Lung (tissue), 17 donors: ENCODE measurements at places on chromosomes 6 and 20. TPM values are rescaled to one million over a fixed set of nuclear protein-coding genes. Genes with fewer than 3 reads are reported as not detected.

Gene FYN
- polyA plus RNA-seq = 27.3 TPM

Gene SIGLEC1
- 18.1 TPM for polyA plus RNA-seq

DNA sequence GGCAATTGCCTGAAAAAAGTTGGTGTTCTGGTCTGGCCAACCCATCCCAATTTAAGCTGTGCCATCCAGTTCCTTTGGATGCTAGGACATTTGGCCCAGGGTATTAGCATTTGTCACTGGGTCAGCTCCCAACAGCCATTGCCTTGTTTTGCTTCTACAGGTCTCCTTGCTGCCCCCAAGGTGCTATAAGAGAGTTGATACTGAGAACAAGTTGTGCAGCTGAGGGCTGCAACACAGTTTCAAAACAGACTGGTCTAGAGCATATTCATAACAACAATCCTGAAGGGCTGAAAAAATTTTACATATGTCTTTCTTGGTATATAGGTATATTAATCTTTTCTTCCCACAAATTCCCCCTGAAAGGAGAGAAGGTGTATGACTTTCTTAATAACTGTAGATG is 61.0 kb downstream of the LYRM4 start:
- no peak overlapping the region for H3K4me3 ChIP-seq
- DNase-seq = no peak
- H3K4me1 ChIP-seq = peaks cover 10% of the 10 kb centered on the region
- no peak overlapping the region for H3K27ac ChIP-seq
- H3K27me3 ChIP-seq = no peaks in the 10 kb centered on the region

DNA sequence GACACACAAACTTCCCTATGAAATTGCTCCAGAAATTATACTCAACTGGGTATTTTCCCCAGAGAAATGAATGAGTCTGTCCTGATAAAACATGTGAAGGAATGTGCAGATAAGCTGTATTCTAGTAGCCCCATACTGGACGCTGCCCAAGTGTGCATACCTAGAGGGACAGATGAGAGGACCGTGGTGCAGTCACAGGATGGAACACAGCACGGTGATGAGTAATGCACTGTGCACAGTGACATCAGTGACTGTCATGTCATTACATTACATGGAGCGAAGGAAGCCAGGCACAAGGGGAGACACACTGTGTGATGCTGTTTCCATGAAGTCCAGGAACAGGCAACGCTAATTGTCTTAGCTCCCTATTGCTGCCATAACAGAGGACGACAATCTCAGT is 155.5 kb downstream of the CDH4 start:
- DNase-seq = no peak
- no peaks in the 10 kb centered on the region for H3K27me3 ChIP-seq
- no peak overlapping the region for H3K4me3 ChIP-seq
- H3K4me1 ChIP-seq = no peaks in the 10 kb centered on the region

GRCh38 chr6:52984247-52984646 is 10.8 kb downstream of the GSTA4 start:
- H3K36me3 ChIP-seq = peaks cover 7% of the 10 kb centered on the region
- no peaks in the 10 kb centered on the region for H3K27me3 ChIP-seq

DNA sequence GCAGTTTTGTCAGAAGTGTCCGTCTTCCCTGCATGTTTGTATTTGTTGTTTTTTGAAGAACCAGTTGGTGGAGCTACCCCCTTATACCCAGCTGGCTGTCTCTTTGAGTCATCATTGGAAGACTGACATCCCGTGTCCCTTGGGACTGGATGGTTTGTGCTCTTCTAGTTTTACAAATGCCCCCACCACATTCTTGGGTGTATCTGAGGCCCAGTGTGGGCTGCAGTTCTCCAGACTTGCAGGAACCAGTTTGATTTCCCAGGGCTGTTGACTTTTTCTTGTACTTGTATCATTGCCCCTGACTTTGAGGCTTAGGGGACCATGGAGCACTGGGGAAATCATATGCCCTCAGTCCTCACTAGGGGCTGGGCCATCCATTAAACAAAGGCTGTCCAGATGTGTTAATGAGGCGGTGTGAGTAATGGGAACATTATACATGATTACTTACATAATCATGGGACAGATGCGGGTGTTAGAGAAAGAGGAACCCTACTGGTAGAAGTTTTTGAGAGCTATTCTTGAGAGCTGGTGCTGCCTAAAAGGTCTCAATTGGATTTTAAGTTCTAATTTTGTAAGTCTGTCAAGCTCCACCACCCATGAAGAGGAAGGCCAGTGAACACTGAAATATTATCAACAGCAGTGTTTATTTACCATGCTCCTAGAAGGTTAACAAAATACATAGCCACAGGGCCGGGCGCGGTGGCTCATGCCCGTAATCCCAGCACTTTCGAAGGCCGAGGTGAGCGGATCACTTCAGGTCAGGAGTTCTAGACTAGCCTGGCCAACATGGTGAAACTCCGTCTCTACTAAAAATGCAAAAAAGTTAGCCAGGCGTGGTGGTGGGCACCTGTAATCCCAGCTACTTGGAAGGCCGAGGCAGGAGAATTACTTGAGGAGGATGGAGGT is 8.5 kb downstream of the JARID2 start:
- H3K36me3 ChIP-seq = no peaks in the 10 kb centered on the region
- no peak overlapping the region for H3K27ac ChIP-seq
- no peaks in the 10 kb centered on the region for H3K27me3 ChIP-seq
- H3K4me1 ChIP-seq = peaks cover 13% of the 10 kb centered on the region

DNA sequence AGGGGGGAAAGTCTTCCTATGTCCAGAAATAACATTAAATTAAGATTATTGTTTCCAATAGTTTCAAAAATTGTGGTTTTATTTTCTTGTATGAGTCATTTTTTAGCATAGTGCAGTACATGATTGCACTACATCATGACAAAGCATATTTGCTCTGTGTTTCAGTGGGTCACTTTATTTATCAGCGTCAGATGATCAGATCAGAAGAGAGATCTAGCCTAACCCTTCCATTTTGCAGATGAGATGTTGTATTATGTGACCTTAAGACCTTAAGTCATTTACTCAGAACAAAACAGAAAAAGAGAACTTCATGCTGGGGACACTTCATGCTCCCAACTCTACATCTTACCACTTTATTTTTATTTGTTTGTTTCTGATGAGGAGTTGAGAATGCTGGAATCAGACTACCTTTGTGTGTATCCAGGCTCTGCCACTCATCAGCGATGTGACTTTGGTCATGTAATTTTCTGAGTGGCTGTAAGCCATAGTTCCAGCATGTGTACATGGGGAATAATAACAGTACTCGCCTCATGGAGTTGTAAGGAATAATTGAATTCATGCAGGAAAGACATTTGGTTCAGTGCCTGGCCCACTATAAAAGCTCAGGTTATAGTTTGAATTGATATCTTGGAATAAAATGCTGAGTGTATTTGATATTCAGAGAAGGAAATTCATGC is 13.5 kb downstream of the EYA4 start:
- no peaks in the 10 kb centered on the region for H3K27me3 ChIP-seq
- H3K27ac ChIP-seq = no peak overlapping the region
- H3K4me1 ChIP-seq = peaks cover 4% of the 10 kb centered on the region
- H3K4me3 ChIP-seq = no peak overlapping the region
- no peaks in the 10 kb centered on the region for H3K36me3 ChIP-seq

DNA sequence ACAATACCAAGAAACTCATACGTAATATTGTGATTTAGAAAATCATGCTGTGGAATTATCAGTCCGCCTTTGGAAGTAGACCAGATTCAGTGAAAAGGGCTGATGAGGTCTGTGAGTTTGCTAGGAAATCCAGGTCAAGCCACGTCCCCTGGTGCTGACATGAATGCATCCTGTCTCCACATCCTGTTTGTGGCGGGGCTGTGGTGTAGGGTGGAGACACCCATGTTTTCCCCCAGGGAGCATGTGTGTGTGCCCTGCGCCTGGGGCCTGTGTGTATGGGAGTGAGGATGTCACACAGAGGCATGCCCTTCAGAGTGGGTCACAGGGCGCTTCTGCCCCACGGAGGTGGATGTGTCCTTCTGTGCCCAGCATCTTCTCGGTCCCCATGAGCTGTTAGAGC is 109.1 kb downstream of the SASH1 start:
- H3K27ac ChIP-seq = peak overlapping the region; percentile 58
- no peaks in the 10 kb centered on the region for H3K27me3 ChIP-seq
- DNase-seq = no peak
- peaks cover 11% of the 10 kb centered on the region for H3K36me3 ChIP-seq
- no peak overlapping the region for H3K4me3 ChIP-seq

DNA sequence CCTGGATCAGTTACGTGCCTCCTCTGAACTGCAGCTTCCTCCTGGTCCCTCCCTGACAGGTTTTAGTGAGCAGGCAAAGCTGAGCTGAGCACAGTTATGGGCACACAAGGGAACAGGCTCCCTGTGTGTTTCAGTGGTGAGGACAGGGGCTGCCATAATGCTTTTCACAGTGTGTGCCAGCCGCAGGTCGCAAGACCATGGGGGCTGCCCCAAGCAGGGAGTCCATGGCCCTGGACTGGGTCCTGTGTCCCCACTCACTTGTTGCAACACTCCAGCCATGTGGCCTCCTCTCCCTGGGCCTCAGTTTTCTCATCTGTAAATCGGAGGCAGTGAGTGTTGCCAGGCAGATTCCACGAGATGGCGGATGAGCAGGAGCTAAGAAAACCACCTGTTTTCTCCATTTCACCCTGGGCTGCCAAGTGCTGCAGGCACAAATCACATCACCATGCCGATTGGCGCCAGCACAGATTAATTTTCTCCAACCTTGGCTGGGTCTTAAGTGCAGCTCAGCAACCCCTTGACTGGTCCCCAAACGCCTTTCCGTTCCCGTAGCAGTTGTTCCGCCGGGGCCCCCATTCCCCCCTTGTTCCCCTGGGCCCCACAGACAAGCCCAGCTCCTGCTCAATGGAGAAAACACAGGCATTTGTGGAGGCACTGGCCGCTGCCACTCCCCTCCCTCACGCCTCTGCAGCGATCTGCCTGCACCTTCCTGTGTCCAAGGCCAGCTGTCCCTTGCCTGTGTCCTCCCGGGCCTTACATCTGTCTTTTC is 57.1 kb upstream of the NNAT start:
- no peak overlapping the region for H3K4me3 ChIP-seq
- no peaks in the 10 kb centered on the region for H3K4me1 ChIP-seq
- no peaks in the 10 kb centered on the region for H3K27me3 ChIP-seq
- no peaks in the 10 kb centered on the region for H3K36me3 ChIP-seq
- no peak for DNase-seq

GRCh38 chr6:144844596-144844995 is 559.5 kb downstream of the UTRN start:
- H3K4me1 ChIP-seq = no peaks in the 10 kb centered on the region
- H3K4me3 ChIP-seq = no peak overlapping the region
- H3K27ac ChIP-seq = no peak overlapping the region
- no peak for DNase-seq
- H3K27me3 ChIP-seq = no peaks in the 10 kb centered on the region

DNA sequence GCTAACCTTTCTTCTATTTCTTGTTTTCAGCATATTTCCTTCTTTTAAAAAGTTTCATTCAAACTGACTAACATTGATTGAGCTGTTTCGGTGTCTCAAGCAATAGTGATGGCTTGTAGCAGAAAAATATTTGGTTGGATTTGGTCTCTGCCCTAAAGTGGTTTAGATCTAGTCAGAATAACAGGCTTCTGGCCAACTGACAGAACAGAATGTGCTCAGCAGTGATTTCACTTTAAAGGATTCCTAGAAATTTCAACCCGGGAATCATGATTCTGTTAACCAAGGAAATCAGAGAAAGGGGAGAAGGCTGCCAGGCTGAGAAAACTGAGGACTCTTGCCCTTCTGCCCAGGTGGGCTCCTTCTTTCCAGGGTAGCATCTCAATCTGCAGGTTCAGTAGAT is 16.6 kb upstream of the GSTA1 start:
- no peak overlapping the region for H3K4me3 ChIP-seq
- no peak for DNase-seq
- H3K36me3 ChIP-seq = no peaks in the 10 kb centered on the region
- no peaks in the 10 kb centered on the region for H3K4me1 ChIP-seq
- no peak overlapping the region for H3K27ac ChIP-seq

Gene CALHM6
- polyA plus RNA-seq = 9.2 TPM

GRCh38 chr20:62880147-62880934 is 18.7 kb upstream of the TCFL5 start:
- DNase-seq = no peak
- H3K4me3 ChIP-seq = no peak overlapping the region
- peaks cover 13% of the 10 kb centered on the region for H3K27me3 ChIP-seq

DNA sequence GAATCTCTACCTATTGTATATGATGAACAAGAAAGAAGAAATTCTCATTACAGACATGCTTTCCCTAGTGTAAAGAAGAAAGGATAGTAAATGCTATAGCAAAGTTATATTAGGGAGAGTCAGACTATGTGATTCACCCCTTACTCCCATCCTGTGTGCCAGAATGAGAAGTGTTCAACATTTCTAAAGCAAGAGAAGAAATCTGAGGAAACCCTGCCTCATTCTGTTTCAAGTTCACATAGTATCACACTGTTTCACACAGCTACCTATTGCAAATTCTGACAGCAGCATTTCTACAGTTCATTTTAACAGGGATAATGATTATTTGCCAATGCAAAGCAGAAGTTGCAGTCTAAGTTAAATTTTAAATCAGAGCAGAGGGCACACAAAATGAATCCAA is 267.2 kb upstream of the TCF21 start:
- H3K36me3 ChIP-seq = no peaks in the 10 kb centered on the region
- H3K4me1 ChIP-seq = peaks cover 5% of the 10 kb centered on the region
- H3K4me3 ChIP-seq = no peak overlapping the region
- no peak overlapping the region for H3K27ac ChIP-seq
- H3K27me3 ChIP-seq = no peaks in the 10 kb centered on the region
- no peak for DNase-seq

- H3K27ac ChIP-seq = no peak overlapping the region
- H3K4me1 ChIP-seq = no peaks in the 10 kb centered on the region
- no peaks in the 10 kb centered on the region for H3K27me3 ChIP-seq
- no peak overlapping the region for H3K4me3 ChIP-seq
- no peak for DNase-seq
These were observed 16.4 kb upstream of the BLOC1S5 start for GRCh38 chr6:8080362-8081151.

- H3K27ac ChIP-seq = no peak overlapping the region
- H3K27me3 ChIP-seq = no peaks in the 10 kb centered on the region
- no peaks in the 10 kb centered on the region for H3K4me1 ChIP-seq
These were observed 15.7 kb downstream of the AMD1 start for GRCh38 chr6:110890288-110890687.

- no peaks in the 10 kb centered on the region for H3K27me3 ChIP-seq
- H3K4me1 ChIP-seq = peaks cover 5% of the 10 kb centered on the region
- no peak overlapping the region for H3K27ac ChIP-seq
- peak; percentile 82 for DNase-seq
These were observed 2.1 kb upstream of the ERGIC3 start for GRCh38 chr20:35539756-35540212.

DNA sequence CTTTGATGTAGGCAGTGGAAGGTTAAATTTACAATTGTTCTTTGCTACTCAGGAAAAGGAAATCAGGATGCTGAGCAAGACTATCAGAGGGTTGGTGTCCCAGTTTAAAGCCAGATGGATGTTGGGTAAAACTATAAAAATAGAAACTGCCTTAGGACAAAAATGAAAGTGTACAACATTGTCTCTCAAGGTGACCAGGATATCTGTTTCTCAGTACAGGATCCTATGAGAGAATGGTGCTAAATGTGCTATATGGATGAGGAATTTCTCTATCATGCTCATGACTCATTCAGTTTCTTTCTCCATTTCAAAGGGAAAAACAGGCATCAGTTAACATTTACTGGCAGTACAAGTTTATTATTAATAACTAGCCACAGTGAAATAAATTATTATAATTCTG is 534.2 kb upstream of the GJE1 start:
- no peak overlapping the region for H3K27ac ChIP-seq
- H3K4me3 ChIP-seq = no peak overlapping the region
- no peaks in the 10 kb centered on the region for H3K27me3 ChIP-seq
- no peak for DNase-seq
- H3K4me1 ChIP-seq = no peaks in the 10 kb centered on the region
